ENCODE measurements at places on chromosomes 11 and 22. TPM values are rescaled to one million over a fixed set of nuclear protein-coding genes. Genes with fewer than 3 reads are reported as not detected.

Gene NTM
- total RNA-seq = 2.2 TPM

- no peak overlapping the region for H3K27ac ChIP-seq
- no peaks in the 10 kb centered on the region for H3K4me1 ChIP-seq
- no peak overlapping the region for H3K4me3 ChIP-seq
- H3K27me3 ChIP-seq = peaks cover 13% of the 10 kb centered on the region
Observed at GRCh38 chr22:39832627-39833074, 60.9 kb downstream of the ENTHD1 start.

DNA sequence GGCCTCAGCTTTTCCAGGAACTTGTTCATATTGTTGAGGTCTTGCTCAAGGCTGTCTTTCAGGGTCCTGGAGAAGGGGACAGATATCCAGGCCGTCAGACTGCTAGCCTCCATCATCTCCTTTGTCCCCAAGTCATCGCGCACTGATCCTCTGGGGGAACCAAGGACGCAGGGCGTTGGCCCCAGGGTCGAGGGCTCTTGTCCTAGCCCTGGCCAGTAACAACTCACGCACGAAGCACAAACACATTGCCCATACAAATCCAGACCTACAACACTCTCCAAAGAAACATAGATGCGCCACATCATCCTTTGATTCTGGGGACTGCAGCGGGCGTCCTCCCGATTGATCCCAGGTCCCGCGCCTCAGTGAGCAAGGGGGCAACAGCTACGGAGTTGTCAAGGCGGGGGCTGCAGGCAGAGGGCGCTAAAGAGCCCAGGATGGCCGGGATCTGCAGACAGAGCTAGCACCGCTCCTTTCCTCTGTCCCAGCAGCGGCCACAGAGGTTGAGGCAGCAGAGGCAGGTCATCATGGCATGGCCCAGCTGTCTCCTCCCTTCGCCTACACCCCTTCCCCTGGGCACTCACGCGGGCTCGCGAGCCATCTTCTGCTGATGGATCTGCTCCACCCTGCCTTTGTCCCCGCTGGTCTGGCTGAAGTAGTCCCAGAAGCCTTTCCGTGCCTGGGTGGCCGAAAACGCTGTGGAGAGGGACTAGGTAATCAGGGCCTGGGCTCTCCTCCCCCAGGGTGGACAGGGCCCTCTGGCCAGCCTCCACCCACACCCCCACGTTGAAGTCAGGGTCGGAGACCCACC lies 472 bp downstream of the APOA5 start:
- H3K27me3 ChIP-seq = no peaks in the 10 kb centered on the region
- peak; percentile 86 for DNase-seq
- no peak overlapping the region for H3K27ac ChIP-seq
- H3K36me3 ChIP-seq = no peaks in the 10 kb centered on the region
- peaks cover 12% of the 10 kb centered on the region for H3K4me1 ChIP-seq
- no peak overlapping the region for H3K4me3 ChIP-seq

- H3K27ac ChIP-seq = peak overlapping the region; percentile 93
- DNase-seq = no peak
- H3K27me3 ChIP-seq = no peaks in the 10 kb centered on the region
- H3K4me1 ChIP-seq = peaks cover 4% of the 10 kb centered on the region
- H3K4me3 ChIP-seq = no peak overlapping the region
Observed at GRCh38 chr11:74672332-74672955, 58.8 kb downstream of the CHRDL2 start.

DNA sequence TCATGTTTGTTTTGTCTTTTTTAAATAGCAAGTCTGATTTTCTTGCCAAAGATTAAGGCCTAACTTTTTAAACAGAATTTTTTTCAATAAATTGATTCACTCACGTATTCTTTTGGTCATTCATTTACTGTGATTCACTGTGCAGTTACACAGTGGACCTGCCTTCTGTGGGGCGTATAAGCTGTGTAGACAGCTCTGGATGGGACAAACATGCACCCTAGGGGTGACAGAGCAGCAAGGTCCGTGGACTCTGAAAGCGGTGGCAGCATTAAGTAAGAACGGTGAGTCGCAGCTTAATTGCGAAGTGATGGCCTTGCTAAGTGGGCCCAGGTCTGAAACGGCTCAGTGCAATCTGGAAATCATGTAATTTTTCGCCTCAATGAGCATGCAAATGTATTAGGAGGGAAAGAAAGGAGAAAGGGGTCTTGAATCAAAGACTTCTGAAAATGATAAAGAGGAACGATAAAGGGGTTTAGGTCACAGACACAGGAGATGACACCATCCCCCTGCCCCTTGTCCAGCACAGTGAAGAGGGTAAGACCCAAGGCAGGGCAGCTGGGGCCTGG lies 113.1 kb downstream of the SPATA19 start:
- DNase-seq = no peak
- H3K27me3 ChIP-seq = no peaks in the 10 kb centered on the region
- H3K4me3 ChIP-seq = no peak overlapping the region
- H3K27ac ChIP-seq = no peak overlapping the region
- no peaks in the 10 kb centered on the region for H3K4me1 ChIP-seq
- H3K36me3 ChIP-seq = no peaks in the 10 kb centered on the region

DNA sequence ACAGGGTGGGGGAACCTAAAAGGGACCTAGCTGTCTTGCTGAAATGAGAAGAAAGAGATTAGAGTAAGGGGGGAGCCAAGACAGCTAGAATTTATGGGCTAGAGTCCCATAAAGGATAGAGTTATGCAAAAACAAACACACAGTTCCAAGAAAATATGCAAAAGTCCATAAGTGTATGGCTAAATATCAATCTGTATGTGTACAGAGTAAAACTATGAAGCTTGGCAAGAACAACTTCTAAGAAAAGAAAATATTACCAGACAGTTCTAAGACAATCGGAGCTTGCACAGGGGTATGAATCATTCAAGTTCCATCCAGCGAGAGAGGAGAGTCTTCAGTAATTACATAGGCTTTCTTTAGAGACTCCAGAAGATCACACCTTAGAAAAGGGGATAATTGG lies 41.8 kb downstream of the GDPD4 start:
- H3K36me3 ChIP-seq = no peaks in the 10 kb centered on the region
- H3K27ac ChIP-seq = no peak overlapping the region

DNA sequence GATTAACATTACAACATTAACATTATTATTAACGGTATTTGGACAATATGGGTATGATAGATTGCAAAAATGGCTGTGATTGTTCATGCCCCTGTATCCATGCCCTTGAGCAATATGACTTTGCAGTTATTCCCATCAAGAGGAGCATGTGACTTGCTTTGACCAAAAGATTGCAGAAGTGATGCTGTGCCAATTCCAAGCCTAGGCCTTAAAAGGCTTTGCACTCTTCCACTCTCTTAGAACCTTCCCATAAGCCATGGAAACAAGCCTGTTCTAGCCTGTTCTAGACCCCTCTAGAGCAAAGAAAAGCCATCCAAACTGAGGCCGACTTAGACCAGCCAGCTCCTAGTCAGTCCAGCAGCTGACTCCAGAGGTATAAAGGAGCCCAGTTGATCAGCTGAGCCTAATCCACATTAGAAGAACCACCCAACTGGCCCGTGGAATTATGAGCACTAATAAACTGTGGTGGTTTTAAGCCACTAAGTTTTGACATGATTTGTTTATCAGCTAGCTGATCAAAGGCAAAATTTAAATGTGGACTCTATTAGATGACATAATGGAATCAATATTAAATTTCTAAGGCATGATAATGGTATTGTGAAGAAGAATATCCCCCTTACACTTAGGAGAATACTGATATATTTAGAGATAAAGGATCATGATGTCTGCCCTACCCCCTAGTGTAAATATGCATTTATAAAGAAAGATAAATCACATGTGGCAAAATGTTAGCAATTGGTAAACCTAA lies 28.6 kb downstream of the RAB30 start:
- no peak for DNase-seq
- no peaks in the 10 kb centered on the region for H3K27me3 ChIP-seq
- H3K27ac ChIP-seq = no peak overlapping the region
- H3K4me1 ChIP-seq = no peaks in the 10 kb centered on the region
- no peaks in the 10 kb centered on the region for H3K36me3 ChIP-seq

GRCh38 chr11:122159173-122159721 lies 43.2 kb upstream of the BLID start:
- H3K36me3 ChIP-seq = no peaks in the 10 kb centered on the region
- peaks cover 10% of the 10 kb centered on the region for H3K4me1 ChIP-seq
- DNase-seq = peak; percentile 23
- H3K4me3 ChIP-seq = no peak overlapping the region
- peak overlapping the region; percentile 81 for H3K27ac ChIP-seq

DNA sequence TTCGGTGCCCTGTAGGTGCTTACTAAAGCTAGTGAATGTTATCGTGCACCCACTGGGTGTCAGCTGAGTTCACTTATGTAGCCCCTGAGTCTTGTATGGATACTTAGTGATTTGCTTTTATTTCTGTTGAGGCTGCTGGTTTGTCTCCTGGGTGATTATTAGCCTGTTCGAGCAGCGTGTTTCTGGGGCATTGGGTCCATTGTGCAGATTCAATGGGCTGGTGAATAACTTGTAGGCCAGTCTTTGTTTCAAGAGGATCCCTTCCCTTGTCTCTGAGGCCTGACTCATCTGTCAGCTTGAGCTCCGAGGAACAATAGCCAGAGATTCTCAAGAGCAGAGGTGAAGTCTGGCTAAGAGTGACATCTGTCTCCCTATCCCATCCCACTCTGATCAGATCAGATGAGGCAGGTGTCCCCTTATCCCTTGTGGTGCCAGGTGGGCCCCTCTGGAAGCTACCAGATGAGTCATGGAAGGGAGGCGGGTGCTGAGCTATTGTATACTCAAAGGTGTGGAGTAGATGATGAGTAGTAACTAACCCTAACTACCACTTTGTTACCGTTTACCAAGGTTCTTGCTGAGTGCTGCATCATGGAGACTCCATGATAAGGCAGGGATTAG lies 3.7 kb downstream of the MIAT start:
- no peaks in the 10 kb centered on the region for H3K36me3 ChIP-seq
- peaks cover 14% of the 10 kb centered on the region for H3K4me1 ChIP-seq
- peaks cover 46% of the 10 kb centered on the region for H3K27me3 ChIP-seq
- H3K4me3 ChIP-seq = no peak overlapping the region
- DNase-seq = no peak

Measured in hepatocyte (in vitro differentiated cells).